ENCODE measurements at places on chromosomes 2 and 18. TPM values are rescaled to one million over a fixed set of nuclear protein-coding genes. Genes with fewer than 3 reads are reported as not detected.

DNA sequence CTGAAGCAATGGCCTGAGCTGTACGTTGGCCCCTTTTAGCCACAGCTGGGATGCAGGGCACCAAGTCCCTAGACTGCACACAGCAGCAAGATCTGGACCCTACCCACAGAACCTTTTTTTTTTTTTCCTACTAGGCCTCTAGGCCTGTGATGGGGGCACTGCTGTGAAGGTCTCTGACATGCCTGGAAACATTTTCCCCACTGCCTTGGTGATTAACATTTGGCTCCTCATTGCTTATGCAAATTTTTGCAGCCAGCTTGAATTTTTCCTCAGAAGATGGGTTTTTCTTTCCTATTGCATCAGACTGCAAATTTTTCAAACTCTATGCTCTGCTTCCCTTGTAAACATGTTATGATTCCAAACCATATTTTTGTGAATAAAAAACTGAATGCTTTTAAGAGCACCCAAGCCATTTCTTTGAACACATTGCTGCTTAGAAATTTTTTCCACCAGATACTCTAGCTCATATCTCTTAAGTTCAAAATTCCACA is 33.5 kb downstream of the PDE1A start:
- peaks cover 7% of the 10 kb centered on the region for H3K4me1 ChIP-seq
- no peak overlapping the region for H3K27ac ChIP-seq
- no peak overlapping the region for H3K4me3 ChIP-seq
- H3K27me3 ChIP-seq = no peaks in the 10 kb centered on the region
- DNase-seq = no peak
- no peaks in the 10 kb centered on the region for H3K36me3 ChIP-seq

DNA sequence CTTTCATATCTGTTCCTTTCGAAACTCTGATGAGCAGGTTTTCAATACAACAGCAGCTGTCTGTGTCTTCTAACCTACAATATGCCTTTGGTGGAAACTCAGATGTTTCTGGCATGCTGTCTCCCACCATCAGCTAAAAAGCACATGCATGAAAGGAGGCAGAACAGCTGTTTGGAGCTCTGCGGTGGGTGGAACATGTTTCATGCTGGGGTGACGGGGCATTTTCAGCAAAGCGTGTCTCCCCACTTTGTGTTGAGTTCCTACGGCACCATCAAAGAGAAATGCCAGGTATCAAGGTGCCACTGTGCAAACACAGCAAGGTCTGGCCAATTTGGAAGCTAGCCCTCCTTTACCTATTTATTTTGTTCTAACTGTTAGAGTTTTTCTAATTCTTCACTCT is 290.1 kb downstream of the CLIP4 start:
- H3K4me1 ChIP-seq = no peaks in the 10 kb centered on the region
- H3K27me3 ChIP-seq = no peaks in the 10 kb centered on the region
- no peaks in the 10 kb centered on the region for H3K36me3 ChIP-seq
- no peak overlapping the region for H3K4me3 ChIP-seq

Gene THUMPD2
- 15.5 TPM for total RNA-seq

Gene GKN1
- not detected for total RNA-seq

GRCh38 chr2:75431763-75432162 is 129.0 kb downstream of the EVA1A start:
- H3K27ac ChIP-seq = no peak overlapping the region
- DNase-seq = no peak
- no peaks in the 10 kb centered on the region for H3K36me3 ChIP-seq
- H3K27me3 ChIP-seq = no peaks in the 10 kb centered on the region
- H3K4me1 ChIP-seq = no peaks in the 10 kb centered on the region

GRCh38 chr2:205407984-205408383 is 274.3 kb upstream of the NRP2 start:
- no peak for DNase-seq
- H3K27me3 ChIP-seq = no peaks in the 10 kb centered on the region
- no peak overlapping the region for H3K4me3 ChIP-seq
- H3K4me1 ChIP-seq = peaks cover 30% of the 10 kb centered on the region
- H3K27ac ChIP-seq = no peak overlapping the region
- no peaks in the 10 kb centered on the region for H3K36me3 ChIP-seq

DNA sequence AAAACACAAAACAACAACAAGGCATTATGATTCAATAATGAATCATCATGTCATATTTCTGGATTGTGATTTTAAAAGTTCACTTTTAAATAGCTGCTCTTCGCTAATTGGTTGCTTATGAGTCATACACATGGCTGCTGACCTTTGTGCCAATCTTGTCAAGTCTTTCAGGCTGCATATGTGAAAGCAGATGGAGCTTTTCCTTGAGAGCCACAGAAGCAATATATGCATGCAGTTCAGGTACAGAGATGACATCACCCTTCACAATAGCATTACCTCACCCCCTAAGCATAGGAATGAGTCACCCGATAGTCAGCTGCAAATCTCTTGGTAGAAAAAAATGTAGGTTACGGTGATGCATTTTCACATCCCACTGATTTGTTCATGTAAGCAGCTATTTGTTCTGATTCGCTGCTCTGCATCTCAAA is 27.2 kb downstream of the EIF2AK3 start:
- no peaks in the 10 kb centered on the region for H3K4me1 ChIP-seq
- peak overlapping the region; percentile 65 for H3K27ac ChIP-seq
- H3K36me3 ChIP-seq = no peaks in the 10 kb centered on the region
- H3K27me3 ChIP-seq = no peaks in the 10 kb centered on the region
- no peak overlapping the region for H3K4me3 ChIP-seq

DNA sequence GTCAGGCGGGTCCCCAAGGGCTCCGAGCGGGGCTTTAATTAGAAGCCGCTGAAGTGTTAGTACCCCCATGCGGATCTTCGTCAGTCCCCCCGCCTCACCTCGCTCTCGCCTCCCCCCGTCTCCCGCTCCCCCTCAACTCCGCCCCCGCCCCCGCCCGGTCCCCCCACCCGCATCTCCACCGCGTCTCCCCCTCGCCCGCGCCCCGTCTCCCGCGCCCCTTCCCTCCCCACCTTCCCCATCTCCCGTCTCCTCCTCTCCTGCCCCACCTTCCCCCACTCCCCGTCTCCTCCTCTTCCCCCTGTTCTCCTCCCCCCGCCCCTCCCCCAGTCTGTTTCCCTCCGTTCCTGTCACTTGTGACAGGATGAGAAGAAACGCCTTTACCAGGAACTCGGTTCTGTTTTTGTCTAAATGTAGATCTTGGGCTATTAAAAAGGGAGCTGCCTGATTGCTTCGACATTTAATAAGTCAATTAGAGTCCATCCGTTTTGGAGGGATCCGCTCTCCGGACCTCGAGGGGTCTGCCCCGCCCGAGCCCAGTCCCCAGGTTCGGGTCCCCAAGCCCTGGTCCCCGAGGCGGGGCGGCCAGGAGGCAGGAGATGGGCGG is 969 bp upstream of the ALKAL2 start:
- H3K36me3 ChIP-seq = no peaks in the 10 kb centered on the region
- DNase-seq = no peak
- no peak overlapping the region for H3K27ac ChIP-seq
- peaks cover 58% of the 10 kb centered on the region for H3K27me3 ChIP-seq

Gene ARHGAP25
- 2.6 TPM for total RNA-seq

Gene REL
- total RNA-seq = 14.7 TPM

DNA sequence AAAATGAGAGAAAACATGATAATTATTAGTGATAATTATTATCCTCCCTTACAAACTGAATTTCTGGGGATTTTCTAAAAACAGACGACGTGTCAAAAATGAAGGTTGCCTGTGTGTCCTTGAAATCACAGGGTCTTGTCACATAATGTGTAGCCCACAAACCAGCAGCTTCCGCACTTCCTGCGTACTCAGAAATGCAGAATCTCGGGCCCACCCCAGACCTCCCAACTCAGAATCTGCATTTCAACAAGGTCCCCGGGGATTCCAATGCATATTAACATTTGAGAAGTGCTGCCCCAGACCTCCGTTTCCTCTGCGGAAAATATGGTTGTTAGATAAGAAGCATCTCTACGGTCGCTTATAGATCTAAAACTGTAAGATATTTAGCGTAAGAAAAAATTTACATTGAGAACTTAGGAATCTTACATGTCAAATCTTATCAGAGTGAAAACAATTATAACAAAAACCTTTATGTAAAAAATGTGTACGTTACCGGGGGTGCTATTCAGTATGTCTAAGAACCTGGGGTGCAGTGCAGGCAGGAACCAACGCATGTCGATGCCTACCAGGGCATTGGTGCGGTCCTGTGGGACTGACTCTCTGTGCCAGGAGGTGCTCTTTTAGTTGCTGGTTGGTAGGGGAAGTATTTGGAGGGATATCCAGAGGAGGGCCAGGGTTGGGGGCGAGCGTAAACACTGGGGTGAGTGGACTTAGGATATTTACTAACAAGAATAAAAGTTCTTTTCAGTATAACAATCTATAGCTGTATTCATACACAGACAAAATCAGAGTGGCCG is 15.2 kb downstream of the CDKL4 start:
- H3K27me3 ChIP-seq = no peaks in the 10 kb centered on the region
- no peaks in the 10 kb centered on the region for H3K36me3 ChIP-seq
- H3K4me3 ChIP-seq = peak overlapping the region; percentile 30
- H3K27ac ChIP-seq = peak overlapping the region; percentile 7

GRCh38 chr2:108378851-108379250 is 1.1 kb downstream of the SULT1C4 start:
- no peaks in the 10 kb centered on the region for H3K27me3 ChIP-seq
- no peak for DNase-seq
- H3K4me3 ChIP-seq = no peak overlapping the region
- H3K27ac ChIP-seq = no peak overlapping the region

- H3K4me1 ChIP-seq = peaks cover 35% of the 10 kb centered on the region
- no peaks in the 10 kb centered on the region for H3K27me3 ChIP-seq
- H3K4me3 ChIP-seq = no peak overlapping the region
- no peaks in the 10 kb centered on the region for H3K36me3 ChIP-seq
- H3K27ac ChIP-seq = peak overlapping the region; percentile 95
These were observed 1.3 kb upstream of the ZNF24 start for GRCh38 chr18:35345460-35345921.

Gene RNF144A
- total RNA-seq = 14.2 TPM

Gene SERPINB3
- total RNA-seq = not detected

Gene CASP8
- 4.9 TPM for total RNA-seq

Gene GALR1
- total RNA-seq = 0.28 TPM

DNA sequence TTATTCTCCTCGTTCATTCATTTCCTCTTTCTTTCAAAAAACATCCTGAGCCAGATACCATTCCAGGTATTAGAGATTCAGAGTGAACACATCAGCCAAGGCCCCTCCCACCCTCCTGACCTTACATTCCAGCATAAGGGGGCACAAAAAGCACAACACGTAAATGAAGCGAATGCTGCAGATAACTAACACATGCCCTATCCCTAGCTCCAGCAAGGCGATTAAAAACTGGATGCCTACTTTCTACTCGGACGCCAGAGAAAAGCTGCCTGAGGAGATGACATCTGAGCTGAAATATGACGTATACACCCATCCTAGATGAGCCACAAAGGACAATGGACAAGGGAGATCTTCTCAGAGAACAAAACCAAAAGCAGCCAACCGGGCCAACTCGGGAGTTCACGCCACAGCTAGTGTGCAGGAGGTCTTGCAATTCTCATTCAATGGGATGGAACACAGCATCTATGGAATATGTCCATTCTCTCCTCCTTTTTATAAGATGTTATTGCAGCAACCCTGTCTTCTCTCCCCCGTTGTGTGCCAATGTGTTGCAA is 33.5 kb downstream of the FEZ2 start:
- DNase-seq = no peak
- no peak overlapping the region for H3K27ac ChIP-seq
- H3K36me3 ChIP-seq = no peaks in the 10 kb centered on the region
- no peak overlapping the region for H3K4me3 ChIP-seq
- H3K4me1 ChIP-seq = peaks cover 22% of the 10 kb centered on the region

DNA sequence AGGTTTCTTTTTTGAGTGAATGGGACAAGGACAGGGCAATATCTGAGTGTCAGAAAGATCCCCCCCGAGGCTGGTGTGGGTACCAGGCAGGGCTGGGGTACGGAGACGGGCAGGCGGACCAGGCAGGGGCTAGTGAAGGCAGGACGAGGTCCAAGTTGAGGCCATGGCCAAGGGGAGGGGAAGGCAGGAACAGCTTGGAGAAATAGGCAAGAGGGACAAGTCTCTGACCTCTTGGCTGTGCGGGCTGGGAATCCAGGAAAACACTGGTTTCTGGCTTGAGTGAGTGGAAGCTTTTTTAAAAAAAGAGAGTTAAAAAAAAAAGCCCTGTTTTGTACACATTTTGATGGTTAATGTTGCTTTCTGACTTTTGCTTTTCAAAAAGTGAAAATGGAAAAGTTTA is 30.3 kb downstream of the ASAP2 start:
- H3K36me3 ChIP-seq = no peaks in the 10 kb centered on the region
- H3K27me3 ChIP-seq = no peaks in the 10 kb centered on the region
- H3K27ac ChIP-seq = peak overlapping the region; percentile 46
- H3K4me3 ChIP-seq = no peak overlapping the region

- H3K36me3 ChIP-seq = peaks cover 35% of the 10 kb centered on the region
- H3K27ac ChIP-seq = peak overlapping the region; percentile 82
- no peaks in the 10 kb centered on the region for H3K27me3 ChIP-seq
- no peak for DNase-seq
- H3K4me1 ChIP-seq = no peaks in the 10 kb centered on the region
- H3K4me3 ChIP-seq = no peak overlapping the region
These were observed 29.8 kb downstream of the COL6A3 start for GRCh38 chr2:237383991-237384671.

DNA sequence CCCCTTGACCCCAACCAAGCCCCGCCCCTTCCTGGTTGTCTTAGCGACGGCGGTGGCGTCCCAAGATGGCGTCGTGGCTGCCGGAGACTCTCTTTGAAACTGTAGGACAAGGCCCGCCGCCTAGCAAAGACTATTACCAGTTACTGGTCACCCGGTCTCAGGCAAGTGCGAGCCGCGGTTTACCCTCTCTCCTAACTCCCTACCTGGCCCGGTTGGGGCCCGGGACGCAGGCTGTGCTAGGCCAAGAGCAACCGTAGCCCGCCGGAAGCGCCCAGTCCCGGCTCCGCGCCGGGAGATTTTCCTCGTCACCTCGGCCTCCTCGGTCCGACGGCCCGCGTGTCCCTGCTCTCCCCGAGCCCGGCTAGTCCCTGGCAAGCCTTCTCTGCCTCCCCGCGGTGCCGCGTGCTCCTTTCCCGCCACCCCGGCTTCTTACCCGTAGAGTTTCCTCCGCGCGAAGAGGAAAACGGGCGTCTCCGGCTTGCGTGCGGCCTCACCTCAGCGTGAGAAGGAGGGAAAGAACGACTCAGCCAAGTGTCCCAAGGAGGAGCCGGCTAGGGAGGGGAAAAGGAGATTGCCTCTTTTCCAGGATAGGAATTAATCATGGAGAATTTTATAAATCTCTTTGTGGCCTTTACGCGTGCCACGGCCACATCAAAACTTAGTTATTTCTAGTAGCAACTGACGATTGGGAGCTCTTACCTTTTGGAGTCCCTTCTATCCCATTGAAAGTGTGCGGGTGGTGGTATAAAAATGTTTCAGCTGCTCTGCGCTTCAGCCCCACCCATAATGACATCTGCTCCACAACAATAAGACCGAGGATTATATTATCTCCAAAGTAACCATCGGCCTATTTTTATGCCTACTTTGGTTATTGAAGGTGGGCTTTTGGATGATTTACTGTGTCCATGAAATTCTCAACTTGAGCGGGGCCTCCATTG is at the start of gene FBXO36:
Gene FBXO36, plus strand, starts transcription at position 55 of the 938 bp plus-strand sequence. Its CDS starts 11 bp downstream, at position 66.
- no peaks in the 10 kb centered on the region for H3K36me3 ChIP-seq
- H3K27me3 ChIP-seq = no peaks in the 10 kb centered on the region
- no peak for DNase-seq
- no peaks in the 10 kb centered on the region for H3K4me1 ChIP-seq
- H3K27ac ChIP-seq = peak within 1 kb of the TSS; percentile 100

Gene NMUR1
- 0.36 TPM for total RNA-seq

Gene ECEL1
- total RNA-seq = 1.4 TPM

Gene ALKAL2
- total RNA-seq = 2.7 TPM
